ENCODE measurements at places on chromosomes 3 and 15.

DNA sequence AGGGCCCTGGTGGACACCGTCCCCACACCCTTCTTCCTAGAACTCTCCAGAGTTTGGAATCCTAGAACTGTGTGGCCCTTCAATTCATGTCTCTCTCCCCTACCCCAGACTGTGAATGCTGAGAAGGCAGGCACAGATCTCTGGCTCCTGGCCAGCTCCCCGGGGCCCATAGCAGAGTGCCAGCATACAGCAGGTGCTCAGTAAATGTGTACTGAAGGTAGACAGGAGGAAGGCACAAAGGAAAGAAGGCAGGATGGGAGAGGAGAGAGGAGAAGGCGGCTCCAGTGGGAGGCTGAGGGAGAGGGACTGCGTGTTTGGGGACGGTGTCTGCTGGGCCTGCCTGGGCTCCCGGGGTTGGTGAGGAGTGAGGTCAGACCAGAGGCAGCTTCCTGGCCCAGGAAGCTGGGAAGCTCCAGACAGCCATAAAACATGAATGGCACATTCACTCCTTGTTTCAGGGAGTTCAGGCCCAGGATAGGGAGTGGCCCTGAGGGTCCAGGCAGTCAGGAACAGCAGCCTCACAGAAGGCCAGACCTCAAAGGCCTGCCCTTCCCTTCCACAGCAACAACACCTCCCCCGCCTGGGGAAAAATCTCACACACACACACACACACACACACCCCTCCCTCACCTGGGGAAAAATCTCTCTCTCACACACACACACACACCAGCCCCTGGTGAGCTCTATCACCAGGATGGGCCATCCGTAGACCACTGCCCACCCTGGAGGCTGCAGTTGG, 137.1 kb upstream of the PRR20G start:
- no peak for DNase-seq

DNA sequence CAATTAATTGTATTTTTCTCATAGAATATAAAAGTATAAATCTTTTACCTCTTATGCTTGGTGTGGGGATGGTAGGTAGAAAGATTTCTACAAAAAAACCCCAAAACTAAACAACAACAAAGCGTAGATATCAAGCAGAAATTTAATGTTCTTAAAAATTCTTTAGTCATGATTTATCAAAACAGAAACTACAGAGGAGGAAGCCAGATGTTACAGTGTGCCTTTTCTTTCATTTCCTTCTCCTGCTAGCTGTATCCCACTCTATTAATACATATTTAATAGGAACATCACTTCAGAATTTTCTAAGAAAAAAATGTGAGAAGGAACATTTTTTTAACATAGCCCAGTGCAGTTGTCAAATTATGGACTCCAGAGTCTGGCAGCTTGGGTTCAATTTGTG, 420.6 kb downstream of the TUSC7 start:
- DNase-seq = no peak

- DNase-seq = peak; percentile 98
Measured at GRCh38 chr15:22895465-22896190, 57.2 kb downstream of the NIPA2 start.

DNA sequence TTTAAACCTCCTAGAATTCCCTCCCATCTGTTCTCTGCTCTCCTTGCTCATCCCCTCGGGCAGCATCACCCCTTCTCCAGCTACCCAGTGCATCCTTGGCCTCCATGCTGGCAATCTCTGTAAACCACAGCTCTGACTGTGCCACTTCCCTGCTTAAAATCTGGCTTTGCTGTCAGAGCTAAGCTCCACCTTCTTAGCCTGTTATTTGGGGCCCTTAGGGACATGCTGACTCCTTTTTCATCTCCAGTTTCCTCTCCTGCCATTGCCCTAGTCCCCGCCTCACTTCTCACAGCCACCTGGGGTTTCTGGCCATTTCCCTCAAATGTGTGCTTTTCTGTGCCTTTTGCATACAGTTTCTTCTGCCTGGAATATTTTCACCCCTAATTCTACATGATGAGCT, 5.7 kb downstream of the SLC6A20 start:
- no peak for DNase-seq

- no peak for DNase-seq
Measured at GRCh38 chr3:197426121-197426566, 127.7 kb upstream of the DLG1 start.

- no peak for DNase-seq
Measured at GRCh38 chr15:23897531-23897930, 210.4 kb upstream of the NDN start.

DNA sequence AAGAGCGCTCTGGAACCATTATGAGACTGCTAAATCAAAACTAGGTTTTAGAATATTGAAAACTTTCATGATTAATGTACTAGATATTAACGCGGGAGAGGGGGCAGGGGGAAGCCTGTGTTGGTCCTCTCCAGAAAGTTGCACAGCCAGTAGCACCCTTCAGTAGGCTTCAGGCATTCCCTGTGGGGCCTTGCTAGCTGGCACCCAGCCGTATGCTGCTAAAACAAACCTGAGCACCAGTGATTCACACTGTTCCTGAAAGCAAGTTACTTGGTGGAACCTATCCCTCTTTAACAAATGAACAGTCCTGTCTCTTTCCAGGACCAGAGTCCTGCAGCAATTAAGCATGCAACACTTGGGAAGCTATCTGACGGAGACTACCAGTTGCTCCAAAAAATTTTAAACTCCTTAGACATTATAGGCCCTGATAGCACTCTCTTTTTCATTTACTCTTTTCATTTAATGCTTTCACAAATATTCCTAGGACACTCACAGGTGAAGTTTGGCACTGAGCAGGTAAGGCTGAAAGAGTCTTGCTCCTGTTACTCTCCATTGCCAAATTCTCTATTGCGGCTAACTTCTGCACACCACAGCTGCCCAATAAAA, 1.2 kb upstream of the ATRIP start:
- DNase-seq = no peak

GRCh38 chr15:85389306-85389650, 8.9 kb downstream of the AKAP13 start:
- no peak for DNase-seq

DNA sequence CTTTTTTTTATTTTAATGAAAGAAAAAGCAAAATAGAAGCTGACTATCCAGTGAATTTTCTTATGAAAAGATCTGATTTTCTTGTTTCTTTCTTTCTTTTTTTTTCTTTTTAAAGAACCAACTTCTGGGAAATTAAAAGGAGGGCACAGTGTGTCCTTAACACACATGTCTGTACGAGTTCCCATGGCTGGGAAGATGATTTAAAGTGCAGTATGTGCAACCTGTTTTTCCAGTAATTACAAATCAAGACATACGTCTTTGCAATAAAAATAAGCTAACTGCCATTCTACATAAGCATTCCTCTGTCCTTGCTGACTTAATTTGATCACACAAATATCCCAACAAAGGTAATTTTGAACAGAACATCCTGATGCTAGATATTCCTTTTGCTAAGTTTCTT, 416.1 kb downstream of the ROBO1 start:
- no peak for DNase-seq

DNA sequence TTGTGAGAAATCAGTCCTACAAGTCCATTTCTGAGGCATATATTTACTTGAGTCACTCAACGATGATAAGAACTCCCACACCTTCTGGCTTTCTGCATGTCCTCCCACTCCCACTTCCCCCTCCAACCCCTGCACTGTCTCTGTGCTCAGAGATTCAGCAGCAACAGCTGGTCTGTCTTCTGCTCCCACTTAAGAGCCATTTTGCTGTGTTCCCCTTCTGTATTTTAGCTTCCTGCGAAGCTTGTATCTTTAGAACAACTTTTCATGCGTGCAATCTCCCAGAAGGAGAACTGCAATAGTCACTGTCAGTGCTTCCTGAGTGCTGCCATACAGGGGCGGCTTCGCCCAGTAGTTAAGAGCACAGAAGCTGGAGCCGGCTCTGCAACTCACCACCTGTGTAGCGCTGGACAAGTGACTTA, 90.0 kb upstream of the SPATA12 start:
- no peak for DNase-seq

DNA sequence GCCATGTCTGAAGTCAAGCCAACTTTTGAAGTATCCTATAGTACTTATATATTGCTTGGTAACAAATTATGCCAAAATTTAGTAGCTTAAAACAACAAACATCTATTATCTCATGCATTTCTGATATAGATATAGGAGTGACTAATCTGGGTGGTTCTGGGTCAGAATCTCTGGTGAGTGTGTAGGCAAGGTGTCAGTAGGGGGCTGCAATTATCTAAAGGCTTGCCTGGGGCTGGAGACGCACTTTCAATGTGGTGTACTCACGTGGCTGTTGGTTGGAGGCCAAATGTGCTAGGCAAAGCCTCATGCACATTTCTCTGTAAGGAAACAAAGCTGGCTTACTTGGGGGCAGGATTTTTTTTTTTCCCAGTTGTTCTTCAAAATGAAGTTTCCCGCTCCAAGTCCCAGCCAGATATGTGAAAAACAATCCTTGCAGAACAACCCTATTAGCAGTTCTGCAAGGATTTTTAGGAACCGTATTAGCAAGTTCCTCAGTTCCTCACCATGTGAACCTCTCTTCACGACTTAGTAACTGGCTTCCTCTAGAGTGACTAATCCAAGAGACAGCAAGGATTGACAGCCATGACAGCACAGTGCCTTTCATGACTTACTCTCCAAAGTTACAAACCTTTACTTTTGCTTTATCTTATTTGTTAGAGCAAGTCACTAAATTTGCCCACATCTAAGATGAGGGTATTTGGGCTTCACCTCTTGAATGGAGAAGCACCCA, 25.8 kb downstream of the GREM1 start:
- DNase-seq = no peak
